WTC11 (cell line): ENCODE measurements at places on chromosomes 3 and 15.

DNA sequence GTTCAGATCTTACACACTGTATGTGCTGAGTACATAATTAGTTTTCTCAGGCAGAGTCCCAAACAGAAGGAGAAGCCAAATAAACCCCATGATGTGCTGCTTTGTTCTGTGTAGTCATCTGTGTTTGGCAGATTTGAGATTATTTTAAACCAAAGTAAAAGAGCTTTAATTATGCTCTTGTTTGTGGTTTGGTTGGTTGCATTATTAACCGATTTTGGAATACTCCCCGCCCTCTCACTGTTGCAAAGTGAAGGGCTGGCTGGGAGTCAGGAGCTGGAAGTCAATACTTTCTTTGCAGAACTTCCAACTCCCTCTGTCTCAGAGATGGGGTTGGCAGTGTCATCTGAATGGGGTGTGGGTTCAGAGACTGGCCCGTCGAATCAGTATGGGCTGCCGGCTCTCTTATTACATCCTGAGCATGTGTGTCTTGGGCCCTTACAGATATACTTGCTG is 34.4 kb downstream of the SLCO3A1 start:
- no peak for DNase-seq

DNA sequence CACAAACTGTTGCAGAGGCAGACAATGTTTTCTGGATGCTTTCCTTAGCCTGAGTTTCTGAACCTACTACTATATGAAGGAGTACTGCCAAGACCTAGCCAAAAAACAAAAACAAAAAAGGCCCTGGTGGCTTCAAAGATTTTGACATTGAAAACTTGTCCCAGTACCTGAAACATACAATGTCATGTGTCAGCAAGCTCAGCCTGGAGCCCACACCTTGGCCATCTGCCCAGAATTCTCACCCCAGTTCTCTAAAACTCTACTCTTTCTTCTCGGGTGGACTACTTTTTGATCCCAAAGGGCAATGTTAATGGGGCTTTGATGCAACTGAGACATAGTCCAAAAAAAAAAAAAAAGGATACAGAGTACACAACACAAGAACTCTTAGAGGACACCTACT is 81.4 kb downstream of the FAM174B start:
- no peak for DNase-seq

DNA sequence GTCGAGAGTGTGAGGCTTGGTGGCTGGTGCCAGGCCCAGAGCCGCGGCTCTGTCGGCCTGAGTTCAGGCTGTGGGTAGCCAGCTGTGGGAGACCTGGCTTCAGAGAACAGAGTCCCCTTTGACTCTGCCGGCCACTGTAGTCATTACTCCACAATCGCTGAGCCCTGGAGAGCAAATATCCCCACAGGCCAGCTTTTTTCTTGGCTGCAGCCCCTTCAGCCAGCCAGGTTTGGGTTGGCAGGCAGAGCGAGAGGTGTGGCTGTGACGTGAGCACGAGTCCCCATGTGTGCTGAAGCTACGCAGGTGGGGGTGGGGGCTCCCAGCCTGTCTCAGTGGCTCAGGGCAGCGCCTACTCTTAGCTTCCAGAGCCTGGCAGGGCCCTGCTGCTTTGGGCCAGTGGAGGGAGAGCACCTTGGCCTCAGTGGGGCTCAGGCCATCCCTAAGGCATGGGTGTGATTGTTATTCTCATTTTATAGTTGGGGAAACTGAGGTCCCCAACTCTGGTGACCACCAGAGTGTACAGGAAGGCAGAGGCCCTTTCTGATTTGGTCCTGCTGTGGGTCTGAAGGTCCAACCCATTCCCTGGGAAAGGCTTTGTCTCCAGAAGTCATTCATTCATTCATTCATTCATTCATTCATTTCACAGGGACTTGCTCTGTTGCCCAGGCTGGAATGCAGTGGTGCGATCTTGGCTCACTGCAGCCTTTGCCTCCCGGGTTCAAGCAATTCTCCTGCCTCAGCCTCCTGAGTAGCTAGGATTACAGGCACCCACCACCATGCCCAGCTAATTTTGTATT is 45.7 kb upstream of the LCTL start:
- DNase-seq, result no peak

- no peak for DNase-seq
Observed at GRCh38 chr3:22380253-22380652, 629.2 kb upstream of the ZNF385D start.

- DNase-seq, result no peak
Observed at GRCh38 chr15:84840741-84841429, 23.7 kb downstream of the ALPK3 start.

GRCh38 chr3:169610888-169611291 is 52.6 kb downstream of the MECOM start:
- DNase-seq, result no peak

DNA sequence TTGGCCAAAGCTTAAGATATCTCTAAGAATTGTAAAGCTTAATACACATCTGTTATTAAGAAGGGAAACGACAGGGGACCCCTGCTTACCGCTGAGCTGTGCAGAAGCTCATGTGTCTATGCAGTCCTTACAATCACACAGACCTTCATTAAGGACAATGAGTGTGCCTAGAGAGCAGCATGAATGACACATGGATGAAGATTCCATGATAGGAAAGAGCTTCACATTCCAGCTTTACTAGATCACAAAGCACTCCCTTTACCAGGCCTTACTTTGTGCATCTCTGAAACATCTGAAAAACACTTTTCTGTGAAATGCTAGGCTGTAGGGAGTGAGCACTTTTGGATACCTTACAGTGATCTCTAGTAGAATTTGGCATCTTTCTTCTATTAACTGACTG is 32.0 kb downstream of the RNF168 start:
- DNase-seq, result no peak

DNA sequence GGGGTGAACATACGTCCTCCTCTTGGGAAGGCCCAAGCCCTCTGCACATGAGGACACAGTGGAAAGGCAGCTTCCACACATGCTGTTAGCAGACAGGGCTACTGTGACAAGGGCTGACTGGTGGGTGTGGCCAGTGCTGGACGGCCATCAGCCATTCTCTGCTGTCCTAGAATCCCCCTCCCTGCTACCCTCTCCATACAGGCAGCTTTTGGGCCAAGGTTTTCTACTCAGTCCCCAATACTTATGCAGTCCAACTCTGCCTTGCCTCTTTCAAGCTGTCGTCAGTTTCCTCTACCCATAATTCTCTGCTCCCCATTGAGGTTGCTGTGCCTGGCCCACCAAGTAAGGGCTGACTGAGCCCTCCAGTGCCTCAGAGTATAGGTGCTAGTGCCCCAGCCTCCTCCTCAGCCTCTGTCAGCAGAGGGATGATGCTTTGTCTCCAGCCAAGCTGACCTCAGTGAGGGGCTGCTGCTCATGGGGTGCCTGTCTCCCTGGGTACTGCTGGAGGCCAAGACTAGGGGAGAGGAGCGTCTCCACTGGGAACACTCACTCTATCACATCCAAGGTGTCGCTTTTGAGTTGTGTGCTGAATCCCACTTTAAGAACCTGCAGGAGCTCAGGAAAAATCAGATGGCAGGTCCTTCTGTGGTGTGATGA is 2.8 kb downstream of the LOXL1 start:
- DNase-seq, result no peak

DNA sequence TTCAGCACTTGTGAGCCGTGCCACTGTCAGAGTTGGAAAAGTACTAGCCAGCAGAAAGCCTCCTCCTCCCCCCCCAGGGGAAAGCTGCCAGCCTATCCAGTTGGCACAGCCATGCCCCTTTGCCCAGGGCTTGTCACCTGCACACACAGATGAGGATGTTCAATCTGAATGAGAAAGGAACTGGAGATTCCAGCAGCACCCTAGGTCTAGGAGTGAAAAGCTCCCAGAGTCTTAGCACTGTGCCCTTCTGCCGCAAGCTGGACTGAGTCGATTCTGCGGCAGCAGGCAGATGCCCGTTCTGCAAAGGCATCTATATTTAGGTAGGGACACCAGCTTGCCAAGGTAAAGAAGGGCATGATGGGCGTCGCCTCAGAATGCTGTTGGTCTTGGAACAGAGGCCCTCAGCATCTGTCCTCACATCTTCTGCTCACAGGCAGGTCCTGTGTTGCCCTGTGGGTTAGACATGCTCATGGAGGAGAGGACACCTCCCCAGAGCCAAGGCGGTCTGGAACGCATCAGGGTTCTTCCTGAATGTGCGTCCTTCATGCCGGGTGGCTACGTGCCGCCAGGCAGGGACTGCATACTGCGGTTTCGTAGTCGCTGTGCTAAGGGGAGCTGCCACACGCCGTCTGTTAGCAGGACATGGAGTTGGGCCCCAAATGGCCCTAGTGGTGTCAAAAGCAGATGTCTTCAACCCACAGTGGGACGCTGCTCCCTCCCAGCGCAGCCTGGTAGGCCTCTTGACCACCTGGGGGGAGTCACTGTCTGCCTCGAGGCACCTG is 109.5 kb downstream of the VGLL4 start:
- DNase-seq, result no peak

DNA sequence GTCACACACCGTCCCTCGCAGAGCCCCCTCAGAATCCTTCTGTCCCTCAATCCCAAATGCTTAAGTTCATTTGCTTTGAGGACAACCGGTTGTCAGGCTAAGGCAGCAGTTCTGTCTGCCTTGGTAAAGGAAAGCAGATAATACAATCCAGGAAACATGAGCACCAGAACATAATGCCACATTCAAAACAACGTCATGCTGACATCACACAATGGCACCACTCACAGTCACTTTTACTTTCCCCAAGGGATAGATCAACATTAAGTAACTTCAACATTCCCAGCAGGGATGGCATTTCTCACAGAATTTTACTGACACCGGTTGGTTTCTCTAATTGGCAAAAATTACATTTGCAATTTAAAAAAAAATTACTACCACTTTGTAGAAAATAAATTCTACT is 74.6 kb upstream of the PSMD6 start:
- DNase-seq, result no peak

DNA sequence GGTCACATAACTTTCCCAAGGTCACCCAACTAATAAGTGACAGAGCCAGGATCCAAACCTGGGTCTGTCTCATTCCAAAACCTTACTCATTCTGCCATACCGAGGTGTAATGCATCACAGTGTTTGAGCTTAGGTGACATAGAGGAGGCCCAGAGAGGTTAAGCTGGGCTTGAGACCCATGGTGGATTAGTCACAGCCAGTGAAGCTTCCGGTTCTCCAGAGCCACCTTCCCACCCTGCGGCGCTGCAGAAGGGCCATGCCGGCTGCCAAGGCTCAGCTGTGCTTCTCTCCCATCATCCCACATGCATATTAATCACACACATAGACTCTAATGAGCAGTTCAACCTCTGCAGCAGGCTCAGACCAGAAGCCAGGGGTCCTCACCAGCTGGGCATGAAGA is 42.2 kb downstream of the SPSB4 start:
- no peak for DNase-seq

GRCh38 chr15:62534996-62535395 is 369.9 kb upstream of the C2CD4B start:
- no peak for DNase-seq

DNA sequence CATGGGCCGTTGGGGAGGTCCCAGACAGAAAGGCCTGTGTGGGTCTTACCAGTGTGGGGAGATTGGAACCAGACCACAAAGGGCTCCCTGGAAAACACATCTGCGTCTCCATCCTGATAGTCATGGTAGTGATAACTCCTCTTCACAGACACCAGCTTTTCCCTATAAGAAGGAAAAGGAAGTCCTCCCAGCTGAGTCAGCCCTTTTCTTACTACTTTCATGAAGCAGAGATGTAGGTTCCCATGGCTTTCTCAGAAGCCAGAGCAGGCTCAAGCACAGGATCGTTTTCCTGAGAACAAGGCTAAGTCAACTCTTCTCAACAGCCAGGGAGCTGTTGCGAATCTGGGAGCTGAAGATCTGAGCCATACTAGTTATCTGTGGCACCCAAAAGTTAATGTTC is 6.1 kb downstream of the DNASE1L3 start:
- no peak for DNase-seq

GRCh38 chr15:79172801-79173460 is 82.4 kb upstream of the RASGRF1 start:
- DNase-seq, result no peak

DNA sequence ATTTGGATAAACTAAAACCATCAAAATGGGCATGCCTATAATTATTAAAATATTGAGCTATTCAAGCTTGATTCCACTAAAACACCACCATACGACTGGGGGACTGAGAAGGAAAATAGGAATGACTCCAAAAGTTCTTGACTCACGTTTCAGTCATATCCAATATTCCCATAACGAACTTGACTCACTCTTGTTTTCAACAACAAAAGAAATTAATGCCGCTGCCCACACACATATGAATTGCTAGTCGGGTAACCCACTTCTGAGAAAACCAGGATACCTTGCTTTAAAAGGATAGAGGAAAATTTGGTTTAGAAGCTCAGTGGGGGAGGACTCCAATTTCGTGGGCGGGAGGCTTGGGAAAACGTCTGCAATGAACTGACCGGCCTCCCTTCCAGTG is 5.2 kb downstream of the HTR3C start:
- DNase-seq, result no peak

- no peak for DNase-seq
Observed at GRCh38 chr3:61141227-61141626, 110.0 kb downstream of the FHIT start.

DNA sequence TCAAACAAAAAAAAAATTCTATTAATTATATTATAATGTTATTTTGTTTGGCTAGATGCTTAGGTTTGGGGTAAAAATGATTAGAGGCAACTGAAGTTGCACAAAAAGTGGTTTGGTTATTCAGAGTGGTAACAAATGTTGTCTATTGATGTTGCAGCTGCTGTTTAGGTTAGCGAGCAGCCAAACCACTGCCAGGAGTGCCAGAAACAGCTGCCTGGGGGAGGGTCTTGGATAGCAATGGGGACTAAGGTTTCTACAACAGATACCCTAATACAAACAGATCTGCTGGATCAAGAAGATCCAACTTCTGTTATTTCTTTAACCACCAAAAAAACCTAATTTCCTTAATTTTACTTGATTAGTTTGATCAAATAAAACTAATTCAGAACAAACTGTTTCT is 26.6 kb downstream of the BTLA start:
- DNase-seq, result no peak

- DNase-seq, result no peak
Observed at GRCh38 chr3:53346922-53347260, 452 bp downstream of the DCP1A start.

DNA sequence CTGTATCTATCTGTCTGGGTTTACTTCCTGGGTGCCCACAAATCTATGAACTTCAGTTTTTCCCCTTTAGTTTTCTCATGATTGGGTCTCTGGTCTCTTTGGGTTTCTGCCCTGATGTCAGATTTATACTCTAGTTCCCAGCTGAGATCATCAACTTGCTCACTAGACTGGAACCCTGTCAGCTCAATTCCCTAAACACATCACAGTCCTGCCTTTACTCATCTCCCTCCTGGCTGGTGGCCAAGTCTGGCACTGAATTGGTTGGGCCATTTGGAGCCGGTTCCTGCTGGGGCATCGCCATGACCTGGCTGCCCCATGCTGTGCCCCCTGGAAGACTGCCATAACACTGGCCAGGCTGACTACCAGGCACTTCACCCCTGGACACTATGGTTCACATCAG is 345.3 kb downstream of the CHST2 start:
- no peak for DNase-seq

GRCh38 chr3:135918600-135918999 is 46.9 kb upstream of the PPP2R3A start:
- no peak for DNase-seq
